Caco-2 (cell line): ENCODE measurements at places on chromosomes 11 and 22. TPM values are rescaled to one million over a fixed set of nuclear protein-coding genes. Genes with fewer than 3 reads are reported as not detected.

DNA sequence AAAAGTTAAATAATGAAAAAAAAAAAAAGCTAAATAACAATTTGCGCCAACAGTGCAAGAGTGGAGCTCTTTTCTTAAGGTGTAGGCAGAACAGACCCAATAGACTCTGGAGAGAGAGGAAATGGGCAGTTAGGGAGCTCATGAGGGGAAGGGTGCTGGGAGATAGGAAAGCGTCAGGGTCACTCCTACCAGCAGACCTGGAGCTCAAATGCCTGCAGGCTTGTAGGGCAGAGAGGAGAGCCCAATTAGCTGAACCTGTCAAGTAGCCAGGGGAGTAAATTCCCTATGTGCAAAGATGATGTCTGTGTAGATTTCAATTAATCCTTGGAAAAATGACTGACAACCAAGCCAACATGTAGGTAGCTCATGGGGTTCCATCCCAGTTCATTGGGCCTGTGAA is 73.0 kb downstream of the RAB30 start:
- no peak overlapping the region for H3K27ac ChIP-seq
- H3K27me3 ChIP-seq: no peaks in the 10 kb centered on the region
- H3K36me3 ChIP-seq: no peaks in the 10 kb centered on the region
- no peak overlapping the region for H3K4me3 ChIP-seq
- H3K4me1 ChIP-seq: peaks cover 14% of the 10 kb centered on the region
- no peak for DNase-seq

DNA sequence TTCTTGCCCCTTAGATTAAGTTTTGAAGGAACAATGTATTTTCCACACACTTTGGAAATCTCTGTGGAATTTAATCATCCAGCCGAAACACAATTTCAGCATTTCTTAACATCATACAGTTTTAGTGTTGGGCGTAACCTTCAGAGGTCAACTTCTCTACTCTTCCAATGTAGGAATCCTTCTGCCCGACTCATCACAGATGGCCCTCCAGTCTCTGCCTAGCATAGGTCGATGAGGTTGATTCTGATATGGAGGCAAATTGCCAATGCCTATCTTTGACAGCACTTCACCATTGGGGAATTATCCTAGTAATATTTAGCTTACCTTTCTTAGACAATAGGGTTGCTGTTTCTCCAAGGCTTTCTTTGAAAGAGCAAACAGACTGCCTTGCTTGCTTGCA is 175.7 kb upstream of the TTC12 start:
- no peak overlapping the region for H3K27ac ChIP-seq
- H3K36me3 ChIP-seq: no peaks in the 10 kb centered on the region
- peaks cover 4% of the 10 kb centered on the region for H3K27me3 ChIP-seq
- no peaks in the 10 kb centered on the region for H3K4me1 ChIP-seq
- no peak overlapping the region for H3K4me3 ChIP-seq

DNA sequence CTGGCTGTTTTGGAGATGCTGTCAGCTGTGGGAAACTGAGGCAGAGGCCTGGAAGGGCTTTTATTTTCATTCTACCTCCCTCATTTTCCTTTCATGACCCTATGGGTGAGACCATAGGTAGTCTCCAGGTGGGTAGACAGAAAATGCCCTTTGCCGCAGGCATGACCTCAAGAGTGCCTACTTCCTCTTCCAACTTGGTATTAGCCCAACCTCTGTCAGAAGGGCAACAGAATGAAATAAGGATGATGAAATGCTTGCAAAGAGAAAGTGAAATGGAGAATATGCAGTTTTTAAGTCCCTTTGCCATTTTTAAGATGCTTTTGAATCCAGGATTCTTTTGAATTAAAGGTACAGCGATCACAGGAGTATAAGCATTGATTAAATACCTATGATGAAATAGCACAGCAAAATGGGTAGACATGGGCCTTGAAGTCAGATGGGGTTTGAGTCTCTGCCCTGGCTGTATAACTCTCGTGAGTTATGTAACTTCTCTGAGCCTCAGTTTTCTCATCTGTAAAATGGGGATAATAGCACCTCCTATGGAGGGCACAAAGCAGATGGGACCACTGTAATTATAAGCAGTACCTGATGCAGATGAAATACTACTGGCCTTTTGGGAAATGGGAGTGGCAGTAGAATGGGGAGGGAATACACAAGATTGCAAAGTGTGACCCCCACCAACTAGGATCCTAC is 3.7 kb downstream of the ASPHD2 start:
- 0 out of 2 replicates have a peak, but pooled peaks cover 3% of the 10 kb centered on the region for H3K4me1 ChIP-seq
- no peaks in the 10 kb centered on the region for H3K36me3 ChIP-seq
- no peak for DNase-seq
- H3K4me3 ChIP-seq: no peak overlapping the region
- H3K27me3 ChIP-seq: no peaks in the 10 kb centered on the region

GRCh38 chr11:102430158-102430836 is 22.3 kb downstream of the TMEM123 start:
- H3K4me3 ChIP-seq: no peak overlapping the region
- H3K4me1 ChIP-seq: peaks cover 41% of the 10 kb centered on the region
- H3K27ac ChIP-seq: peak overlapping the region; percentile 28
- peaks cover 13% of the 10 kb centered on the region for H3K36me3 ChIP-seq

GRCh38 chr11:99464985-99465384 is 444.2 kb downstream of the CNTN5 start:
- no peaks in the 10 kb centered on the region for H3K27me3 ChIP-seq
- no peaks in the 10 kb centered on the region for H3K36me3 ChIP-seq
- DNase-seq: no peak
- H3K27ac ChIP-seq: no peak overlapping the region

The TRPC6 gene
- 0.14 and 0.32 TPM in 2 replicates for total RNA-seq
